Stimulated activated CD8-positive, alpha-beta memory T cell treated with anti-CD3 and anti-CD28 coated beads, Interleukin-2, amount 100 ng/mL, for 1 hour (primary cell): ENCODE measurements at places on chromosomes 2 and 18.

GRCh38 chr2:163347982-163348856 is 387.6 kb downstream of the FIGN start:
- no peak for DNase-seq

DNA sequence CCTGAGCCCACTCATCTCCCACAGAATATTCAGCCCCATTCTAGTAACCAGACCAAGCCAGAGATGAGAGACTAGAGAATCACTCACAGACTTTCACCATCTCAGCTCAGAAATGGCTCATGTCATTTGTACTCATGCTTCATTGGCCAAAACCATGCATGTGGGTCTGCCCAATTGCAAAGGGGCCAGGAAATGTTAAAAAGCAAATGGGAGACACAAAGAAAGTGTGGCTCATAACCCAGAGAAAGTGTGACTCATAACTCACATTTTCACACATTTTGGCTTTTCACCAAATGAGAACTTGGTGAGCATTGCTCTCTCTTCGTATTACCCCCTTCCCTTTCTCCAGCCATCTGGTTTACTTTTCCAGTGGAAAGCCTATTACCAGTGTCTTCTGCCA is 66.2 kb downstream of the MDH1 start:
- no peak for DNase-seq

DNA sequence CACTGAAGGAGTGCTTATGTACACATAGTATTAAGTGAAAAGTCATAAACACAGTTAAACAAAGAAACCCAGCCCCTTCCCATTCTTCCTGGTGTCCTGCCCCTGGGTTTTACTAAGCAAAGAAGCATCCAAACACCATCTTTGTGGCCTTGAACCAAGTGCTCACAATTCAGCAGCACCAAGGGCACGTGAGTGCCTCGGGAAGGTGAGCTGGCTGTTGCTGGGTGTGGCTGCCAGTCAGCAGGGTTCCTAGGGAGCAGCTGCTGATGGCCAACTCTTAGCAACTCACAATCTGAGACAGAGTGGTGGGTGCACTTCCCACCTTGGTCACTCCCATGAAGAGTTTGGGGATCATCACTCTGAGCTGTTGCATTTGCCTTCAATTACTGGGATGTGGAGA is 97.7 kb upstream of the PGAP1 start:
- DNase-seq = no peak

DNA sequence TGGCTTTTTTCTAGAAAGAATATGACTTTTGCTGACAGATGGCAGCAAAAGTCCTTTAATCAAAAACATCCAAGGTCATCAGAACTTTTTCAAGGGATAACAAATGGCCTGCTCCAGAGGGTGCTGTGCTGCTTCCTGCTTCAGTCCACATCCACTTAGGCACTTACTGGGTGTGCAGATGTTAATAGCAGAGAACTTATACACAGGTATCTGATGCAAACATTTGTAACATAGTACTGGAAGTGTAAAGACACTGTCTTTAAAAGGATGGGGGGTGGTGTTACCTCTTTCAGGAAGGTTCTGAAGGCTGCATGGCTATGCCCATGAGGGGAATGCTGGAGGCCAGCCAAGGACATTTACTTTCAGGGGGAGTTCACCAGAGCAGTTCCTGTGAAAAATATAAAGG is 5.5 kb downstream of the HOXD8 start:
- DNase-seq = no peak

- DNase-seq = no peak
Observed at GRCh38 chr2:28047681-28048080, 157.2 kb downstream of the BABAM2 start.

DNA sequence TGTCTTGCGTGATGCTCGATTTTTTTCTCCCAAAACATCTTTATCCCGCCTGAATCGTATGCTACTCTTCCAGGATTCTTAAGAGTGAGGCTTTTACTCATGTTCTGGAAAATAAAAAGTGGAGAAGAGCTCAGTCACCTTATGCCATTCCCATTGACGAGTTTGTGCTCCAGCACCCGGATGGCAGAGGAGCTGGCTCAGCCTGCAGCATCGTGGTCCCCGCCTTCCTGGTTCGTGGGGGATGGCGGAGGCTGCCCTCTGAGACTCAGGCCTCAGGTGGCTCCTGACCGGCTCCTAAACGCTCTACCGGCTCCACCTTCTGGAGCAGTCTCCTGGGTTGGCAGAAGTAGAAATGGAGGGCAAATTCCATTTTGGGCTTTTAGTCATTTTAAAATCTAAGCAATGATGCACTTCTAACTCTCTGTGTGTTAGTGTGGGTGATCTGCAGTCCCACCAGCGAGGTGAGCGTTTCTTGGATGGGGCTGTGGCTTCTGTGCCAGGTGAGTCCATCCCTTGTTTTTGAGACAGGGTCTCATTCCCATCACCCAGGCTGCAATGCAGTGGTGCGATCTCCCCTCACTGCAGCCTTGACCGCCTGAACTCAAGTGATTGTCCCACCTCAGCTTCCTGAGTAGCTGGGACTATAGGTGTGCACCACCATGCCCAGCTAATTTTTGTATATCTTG is 27.8 kb downstream of the RTP5 start:
- DNase-seq = no peak

DNA sequence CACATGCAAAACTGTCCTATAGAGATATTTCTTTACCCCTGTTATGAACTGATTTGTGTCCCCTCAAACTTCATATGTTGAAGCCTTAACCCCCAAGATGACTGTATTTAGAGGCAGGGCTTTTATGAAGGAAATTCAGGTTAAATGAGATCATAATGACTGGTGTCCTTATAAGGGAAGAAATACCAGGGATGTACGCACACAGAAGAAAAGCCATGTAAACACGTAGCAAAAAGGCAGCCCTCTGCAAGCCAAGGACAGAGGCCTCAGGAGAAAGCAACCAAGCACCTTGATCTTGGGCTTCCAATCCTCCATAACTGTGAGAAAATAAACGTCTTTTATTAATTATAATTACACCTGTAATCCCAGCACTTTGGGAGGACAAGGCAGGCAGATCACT is 101.3 kb upstream of the NDUFV2 start:
- no peak for DNase-seq

GRCh38 chr18:34531110-34531509 is 179.0 kb upstream of the DTNA start:
- no peak for DNase-seq

DNA sequence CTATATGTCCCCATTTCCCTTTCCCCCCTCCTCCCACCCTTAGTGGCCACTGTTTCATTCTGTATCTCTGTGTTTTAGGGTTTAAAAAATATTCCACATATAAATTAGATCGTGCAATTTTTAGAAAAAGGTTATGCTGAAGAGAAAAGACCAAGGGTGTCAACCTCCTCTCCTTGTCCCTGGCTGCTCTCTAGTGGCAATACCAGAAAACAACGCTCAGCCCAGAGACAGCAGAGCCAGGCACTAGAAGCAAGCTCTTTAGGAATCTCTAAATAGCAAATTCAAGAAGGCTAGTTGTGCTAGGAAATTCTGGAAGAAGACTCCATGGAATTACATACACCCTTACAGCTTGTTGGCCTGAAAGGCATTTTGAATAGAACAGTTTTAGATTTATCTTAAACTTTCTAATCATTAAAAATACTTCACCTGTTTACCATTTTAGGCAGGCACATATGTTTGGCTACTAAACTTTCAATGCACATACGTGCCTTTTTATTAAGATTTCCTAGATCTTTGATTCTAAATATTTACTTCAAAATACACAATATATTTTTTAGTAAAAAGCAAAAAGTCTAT is 35.1 kb upstream of the RASGRP3 start:
- DNase-seq = no peak
